Choroid plexus epithelial cell (primary cell): ENCODE measurements at places on chromosomes 16 and 17.

DNA sequence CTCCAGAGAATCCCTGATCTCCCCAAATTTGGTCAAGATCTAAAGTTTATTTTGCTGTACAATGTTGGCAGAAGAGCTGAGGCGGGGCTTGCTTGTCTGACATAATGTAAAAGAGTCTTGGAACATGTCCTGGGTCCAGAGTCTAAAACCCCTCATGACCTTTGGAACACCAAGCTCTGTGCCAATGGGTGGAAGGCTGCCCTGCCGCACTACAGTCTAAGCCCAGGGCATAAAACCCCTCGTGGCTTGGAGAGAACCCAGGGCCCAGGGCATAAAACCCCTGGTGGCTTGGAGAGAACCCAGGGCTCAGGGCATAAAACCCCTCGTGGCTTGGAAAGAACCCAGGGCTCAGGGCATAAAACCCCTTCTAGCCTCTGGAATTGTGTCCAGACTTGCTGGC lies 36.7 kb downstream of the CCDC57 start:
- no peak for DNase-seq

DNA sequence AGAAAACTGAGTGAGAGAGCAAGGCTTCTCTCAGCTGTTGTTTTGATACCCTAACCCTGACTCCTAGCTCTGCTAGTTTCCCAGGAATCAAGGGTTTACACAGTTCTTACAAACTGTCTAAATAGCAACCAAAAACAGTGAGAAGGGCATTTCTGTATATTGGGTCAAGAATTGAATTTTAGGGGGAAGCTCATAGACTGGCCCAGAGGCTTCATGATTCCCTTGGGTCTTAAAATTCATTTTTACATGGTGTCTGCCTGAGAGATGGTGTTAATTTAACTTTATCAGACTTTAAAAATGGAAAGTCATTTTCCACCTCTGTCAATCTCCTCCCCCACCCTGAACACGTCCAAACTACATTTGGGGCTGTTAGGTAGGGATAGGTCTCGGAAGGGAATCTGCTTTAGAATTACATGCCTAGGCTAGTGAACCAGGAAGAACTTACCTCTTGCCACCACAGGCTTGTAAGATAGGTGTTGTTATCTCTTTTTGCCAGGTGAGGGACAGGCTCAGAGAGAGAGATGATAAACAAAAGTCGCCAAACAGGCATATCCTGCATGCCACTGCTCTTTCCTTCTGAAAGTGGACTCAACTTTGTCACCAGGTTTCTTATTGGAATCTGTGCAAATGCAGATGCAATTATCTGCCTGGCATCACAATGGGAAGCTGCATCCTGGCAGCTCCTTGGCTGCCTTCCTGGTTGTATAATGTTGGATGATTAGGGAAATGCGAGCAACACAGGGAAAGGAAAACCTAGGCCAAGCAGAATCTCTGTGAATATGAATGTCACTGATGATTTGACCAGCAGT lies 3.1 kb downstream of the PHAF1 start:
- DNase-seq = no peak

DNA sequence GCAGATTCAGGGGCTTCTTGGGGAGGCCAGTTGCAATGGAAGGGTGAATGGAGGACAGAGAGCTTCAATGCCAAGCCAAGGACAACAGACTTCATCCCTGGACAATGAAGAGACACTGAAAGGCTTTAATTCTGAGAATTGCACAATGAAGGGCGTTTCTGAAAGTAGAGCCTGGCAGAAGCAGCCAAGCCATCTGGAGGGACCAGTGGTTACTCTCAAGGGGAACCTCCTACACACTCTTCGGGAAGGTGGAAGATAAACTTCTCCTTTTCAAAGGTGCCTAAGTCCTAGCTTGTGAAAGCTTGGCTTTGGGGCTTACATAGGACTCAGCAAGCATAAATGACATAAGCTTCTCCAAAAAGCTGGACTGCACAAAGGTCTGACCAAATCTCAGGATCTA lies 6.2 kb upstream of the CES1 start:
- DNase-seq = no peak

- DNase-seq = no peak
Measured at GRCh38 chr16:68915589-68915988, 72.3 kb downstream of the TANGO6 start.

GRCh38 chr17:58161566-58161965 lies 5.2 kb upstream of the OR4D2 start:
- no peak for DNase-seq

GRCh38 chr16:4496305-4496704 lies 20.1 kb downstream of the HMOX2 start:
- DNase-seq = peak; percentile 42

GRCh38 chr16:63289834-63290460 lies 1253.7 kb upstream of the CDH8 start:
- peak; percentile 9 for DNase-seq

- DNase-seq = peak; percentile 57
Measured at GRCh38 chr17:78868391-78868790, 27.8 kb upstream of the USP36 start.

GRCh38 chr17:6506679-6507231 lies 49.6 kb downstream of the PITPNM3 start:
- no peak for DNase-seq

GRCh38 chr17:73533781-73534180 lies 110.5 kb downstream of the SDK2 start:
- no peak for DNase-seq

GRCh38 chr17:83085103-83085502 lies 5.7 kb downstream of the METRNL start:
- no peak for DNase-seq

DNA sequence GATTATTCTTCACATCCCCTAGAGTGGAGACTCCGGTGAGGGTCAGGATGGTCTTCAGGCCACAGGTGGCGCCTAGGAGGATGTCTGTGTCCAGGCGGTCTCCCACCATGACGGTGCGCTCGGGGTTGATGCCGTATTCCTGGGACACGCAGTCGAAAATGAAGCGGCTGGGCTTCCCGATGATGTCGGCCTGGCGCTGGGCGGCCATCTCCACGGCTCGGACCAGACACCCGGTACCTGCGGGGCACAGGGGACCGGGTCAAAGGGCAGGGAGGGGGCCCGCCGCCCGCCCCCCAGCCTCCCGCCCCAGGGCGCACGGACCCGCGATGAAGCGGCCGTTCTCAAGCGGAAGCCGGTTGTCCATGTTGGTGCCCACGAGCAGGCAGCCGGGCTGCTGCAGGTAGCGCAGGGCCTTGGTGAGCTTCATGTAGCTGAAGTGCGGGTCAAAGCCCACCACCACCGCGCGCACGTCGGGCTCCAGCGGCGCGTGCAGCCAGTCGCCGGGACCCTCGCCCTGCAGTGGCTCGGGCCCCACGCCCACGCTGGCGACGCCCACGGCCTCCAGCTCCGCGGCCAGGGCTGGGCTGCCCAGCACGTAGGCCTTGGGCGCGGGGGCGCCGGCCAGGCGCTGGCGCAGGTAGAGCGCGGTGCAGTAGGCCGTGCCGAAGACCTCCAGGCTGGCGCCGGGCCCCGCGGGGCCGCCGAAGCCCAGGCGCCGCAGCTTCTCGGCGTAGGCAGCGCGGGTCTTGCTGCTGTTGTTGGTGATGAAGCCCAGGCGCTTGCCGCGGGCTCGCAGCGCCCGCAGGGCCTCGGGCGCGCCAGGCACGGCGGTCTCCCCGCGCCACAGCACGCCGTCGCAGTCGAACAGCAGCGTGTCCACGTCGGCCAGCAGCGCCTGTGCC lies 572 bp downstream of the PGP start:
- peak; percentile 17 for DNase-seq

GRCh38 chr16:49604602-49605001 lies 231.0 kb downstream of the C16orf78 start:
- DNase-seq = no peak

GRCh38 chr16:14629612-14629918 lies 495 bp downstream of the PARN start:
- DNase-seq = no peak

- no peak for DNase-seq
Measured at GRCh38 chr17:63426917-63427308, 19.2 kb downstream of the CYB561 start.

DNA sequence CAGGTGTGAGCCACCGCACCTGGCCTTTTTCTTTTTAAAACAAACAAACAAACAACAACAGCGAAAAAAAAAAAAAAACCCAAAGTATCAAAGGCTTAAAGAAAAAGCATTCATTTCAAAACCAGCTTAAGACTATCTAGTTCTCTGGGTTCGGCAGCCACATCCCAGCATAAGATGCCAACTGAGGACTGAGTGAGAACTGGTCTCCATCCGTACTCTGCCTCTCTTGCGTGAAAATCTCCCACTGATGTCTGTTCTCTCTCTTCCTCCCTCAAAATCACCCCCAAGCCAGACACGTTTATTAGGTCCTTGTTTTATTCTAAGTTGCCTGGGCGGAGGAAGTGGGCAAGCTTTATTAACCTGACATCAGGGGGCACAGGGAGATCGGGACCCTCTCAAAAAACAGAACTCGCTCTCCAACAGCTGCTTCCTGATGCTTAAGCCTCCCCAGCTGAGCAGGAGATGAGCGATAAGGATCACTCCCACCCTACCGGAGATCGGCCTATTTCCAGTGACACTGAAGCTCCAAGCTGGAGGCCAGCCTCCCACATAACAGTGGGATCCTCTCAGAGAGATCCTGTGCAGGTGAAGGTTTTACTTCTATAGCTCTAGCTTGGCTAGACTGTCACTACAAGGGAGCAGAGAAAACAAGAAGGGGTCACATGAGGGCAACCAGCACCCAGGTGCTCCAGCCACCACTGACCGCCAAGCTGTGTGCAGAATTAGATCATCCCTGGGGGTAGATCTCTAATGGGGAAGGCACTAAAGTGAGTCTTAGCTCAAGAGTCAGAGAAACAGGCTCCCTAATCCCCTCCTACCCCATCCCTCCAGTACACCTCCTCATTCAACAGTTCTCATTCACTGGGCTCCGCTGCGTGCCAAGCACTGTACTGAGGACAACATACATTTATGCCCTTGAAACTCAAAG lies 13.6 kb downstream of the CDC42EP4 start:
- no peak for DNase-seq

DNA sequence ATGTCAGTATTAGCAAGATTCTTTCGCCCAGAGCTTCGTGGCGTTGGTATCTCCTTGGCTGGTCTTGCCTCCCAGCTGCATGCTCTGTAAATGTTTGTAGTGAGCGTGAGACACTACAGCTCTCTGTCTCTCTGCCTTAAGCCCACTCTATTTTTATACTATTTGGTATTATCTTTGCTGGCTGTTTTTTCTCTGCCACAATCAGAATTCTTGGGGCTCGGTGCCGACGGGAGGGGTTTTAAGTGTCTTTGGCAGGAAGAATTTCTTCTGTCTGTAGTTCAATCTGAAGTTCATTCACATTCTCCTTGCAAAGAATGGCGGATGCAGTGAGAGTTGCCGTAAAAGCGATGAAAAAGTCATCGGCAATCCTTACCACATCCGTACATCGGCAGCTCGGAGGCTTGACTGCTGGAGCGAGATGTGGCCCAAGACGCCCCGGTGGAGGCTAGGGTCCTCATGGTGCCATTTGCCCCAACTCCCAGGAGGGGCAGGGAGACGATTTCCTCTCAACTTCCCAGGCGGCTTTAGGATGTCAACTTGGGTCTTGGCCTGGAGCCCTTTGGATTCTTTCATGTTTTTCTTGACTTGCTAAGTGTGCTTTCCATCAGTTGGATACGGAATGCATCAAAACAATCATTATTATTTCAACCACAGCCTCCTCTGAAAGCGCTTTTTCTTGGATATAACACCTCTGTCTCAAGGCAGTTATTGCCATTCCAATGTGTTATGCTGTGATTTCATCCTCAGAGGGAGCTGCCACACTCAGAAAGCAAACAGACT lies 132.3 kb upstream of the SDK2 start:
- DNase-seq = no peak

- no peak for DNase-seq
Measured at GRCh38 chr16:85446951-85447692, 166.0 kb upstream of the GSE1 start.

DNA sequence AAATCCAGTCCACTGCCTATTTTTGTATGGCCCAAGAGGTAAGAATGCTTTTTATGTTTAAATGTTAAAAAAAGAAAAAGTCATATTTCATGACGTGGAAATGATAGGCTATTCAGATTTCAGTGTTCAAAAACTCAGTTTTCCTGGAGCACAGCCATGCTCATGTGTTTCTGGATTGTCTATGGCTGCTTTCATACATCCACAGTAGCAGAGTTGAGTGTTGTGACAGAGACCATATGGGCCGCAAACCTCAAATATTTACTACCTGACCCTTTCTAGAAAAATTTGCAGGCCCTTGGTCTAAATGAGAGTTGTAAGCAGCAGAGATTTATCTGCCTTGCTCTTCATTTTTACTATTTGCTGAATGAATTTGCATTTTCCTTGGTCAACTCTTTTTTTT lies 264.1 kb downstream of the CBLN1 start:
- no peak for DNase-seq

GRCh38 chr16:49441366-49441780 lies 67.8 kb downstream of the C16orf78 start:
- DNase-seq = peak; percentile 5

- no peak for DNase-seq
Measured at GRCh38 chr17:1871756-1872155, 42.0 kb downstream of the RPA1 start.

DNA sequence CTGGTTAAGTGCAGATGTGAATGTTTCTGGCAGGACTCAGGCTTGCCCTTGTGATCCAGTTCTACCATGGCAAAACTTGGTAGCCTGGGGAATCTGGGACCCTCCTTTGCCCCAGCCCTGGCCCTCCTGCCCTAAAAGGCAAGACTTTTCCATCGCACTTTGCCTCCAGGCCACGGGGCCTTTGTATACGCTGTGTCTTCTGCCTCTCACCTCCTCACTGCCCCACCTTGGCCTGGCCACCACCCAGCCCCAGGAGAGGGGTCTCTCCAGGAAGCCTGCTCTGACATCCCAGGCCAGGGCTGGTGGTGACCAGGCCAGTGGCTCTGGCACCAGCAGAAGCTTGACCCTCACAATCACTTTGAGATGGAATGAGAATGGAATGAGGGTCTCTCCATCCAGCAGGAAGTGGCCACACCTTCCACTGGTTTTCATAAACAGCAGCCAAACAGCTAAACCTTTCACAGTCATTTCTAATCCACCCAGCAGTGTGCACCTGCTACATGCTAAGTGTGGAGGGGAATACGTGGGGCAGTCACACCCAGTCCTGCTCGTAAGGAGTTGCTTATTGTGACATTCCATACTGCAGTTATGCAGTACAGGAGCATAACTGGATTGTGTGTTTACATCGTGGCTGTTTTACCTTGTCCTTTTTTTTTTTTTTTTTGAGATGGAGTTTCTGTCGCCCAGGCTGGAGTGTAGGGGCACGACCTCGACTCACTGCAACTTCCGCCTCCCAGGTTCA lies 1.6 kb upstream of the MRPL38 start:
- no peak for DNase-seq

- DNase-seq = no peak
Measured at GRCh38 chr16:79186196-79186595, 414.3 kb downstream of the MAF start.

DNA sequence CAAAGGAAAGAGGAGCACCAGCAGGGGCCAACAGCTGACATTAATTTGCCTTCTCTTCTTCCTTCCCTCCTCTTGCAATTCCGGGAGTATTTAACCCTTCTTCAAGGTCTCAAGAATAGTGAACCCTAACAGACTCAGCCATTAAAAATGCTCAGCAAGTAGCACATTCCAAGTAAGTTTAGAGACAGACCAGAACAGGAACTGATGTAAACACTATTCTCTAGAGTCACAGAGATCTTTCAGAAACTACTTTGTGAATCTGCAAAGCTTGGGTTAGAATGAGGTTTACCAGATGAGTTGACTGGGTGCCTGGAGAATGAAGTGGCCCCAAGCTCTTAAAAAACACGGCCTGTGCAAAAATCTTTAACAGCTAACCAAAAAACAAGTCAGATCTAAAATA lies 50.9 kb downstream of the TEX2 start:
- DNase-seq = peak; percentile 70

GRCh38 chr16:55136356-55137150 lies 187.4 kb upstream of the IRX6 start:
- no peak for DNase-seq

- DNase-seq = peak; percentile 86
Measured at GRCh38 chr17:73474370-73474988, 162.7 kb upstream of the CDC42EP4 start.
